Occipital lobe (tissue), 3 donors: ENCODE measurements at places on chromosomes 2 and 18. TPM values are rescaled to one million over a fixed set of nuclear protein-coding genes. Genes with fewer than 3 reads are reported as not detected.

Gene ERFE
- 1.6 TPM for total RNA-seq

Gene CCDC68
- 0.62 TPM for total RNA-seq

Gene CD302
- total RNA-seq = 2.5 TPM

Gene GALNT13
- total RNA-seq = 28.4 TPM

Gene SPC25
- total RNA-seq = 3.4 TPM

Gene PRKAG3
- not detected for total RNA-seq

Gene ME2
- total RNA-seq = 142 TPM

Gene TOGARAM2
- under 0.01 TPM for total RNA-seq

Gene ST3GAL5
- total RNA-seq = 26.5 TPM

Gene TEKT4
- 0.31 TPM for total RNA-seq

Gene LCT
- total RNA-seq = not detected
